ENCODE measurements at places on chromosomes 1 and 21.

- DNase-seq, result no peak
Observed at GRCh38 chr1:152977614-152978013, 6.3 kb upstream of the SPRR1A start.

- DNase-seq, result no peak
Observed at GRCh38 chr1:43791243-43791642, 83.9 kb downstream of the ST3GAL3 start.

DNA sequence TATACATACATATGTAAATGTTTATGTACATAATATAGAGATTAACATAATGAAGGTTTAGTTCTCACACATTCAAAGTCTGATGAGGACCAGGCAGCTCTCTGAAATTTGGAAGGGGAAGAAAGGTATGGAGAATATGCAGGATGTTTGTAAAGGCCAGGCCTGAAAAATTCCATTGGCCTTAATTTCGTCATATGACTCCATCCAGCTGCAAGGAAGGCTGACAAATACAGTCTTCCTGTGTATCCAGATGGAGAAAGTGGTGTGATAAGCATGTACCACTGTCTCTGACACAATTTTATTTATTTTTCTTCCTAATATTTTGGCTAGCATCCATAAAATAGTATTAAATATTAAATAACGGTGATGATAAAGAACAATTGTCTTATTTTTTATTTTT is 6.3 kb upstream of the SGIP1 start:
- DNase-seq, result no peak

DNA sequence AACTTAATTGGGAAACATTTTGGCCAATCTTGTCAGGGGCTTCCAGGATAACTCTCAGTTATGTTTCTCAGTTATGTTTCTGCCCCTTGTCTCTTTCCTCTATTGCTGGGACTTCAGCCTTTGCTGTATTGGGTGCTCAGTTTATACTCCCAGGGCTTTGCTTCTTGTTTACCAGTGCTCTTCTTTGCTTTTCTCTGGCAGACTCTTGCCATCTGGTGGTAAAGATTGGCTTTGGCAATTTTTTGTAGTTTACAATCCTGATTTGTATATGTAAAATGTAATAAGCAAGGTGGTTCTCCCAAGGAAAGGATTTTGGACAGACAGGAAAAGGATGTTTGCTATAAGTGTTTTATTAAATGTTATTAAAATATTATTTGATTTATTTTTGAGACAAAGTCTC is 37.9 kb downstream of the FABP3 start:
- DNase-seq, result no peak

- DNase-seq, result no peak
Observed at GRCh38 chr1:56948403-56949023, 17.3 kb downstream of the C8B start.

- no peak for DNase-seq
Observed at GRCh38 chr21:36320421-36321324, 676 bp downstream of the MORC3 start.

- no peak for DNase-seq
Observed at GRCh38 chr1:7422081-7422480, 349.0 kb upstream of the VAMP3 start.

GRCh38 chr1:34926156-34926555 is 3.3 kb downstream of the DLGAP3 start:
- no peak for DNase-seq

- no peak for DNase-seq
Observed at GRCh38 chr1:20404466-20404865, 81.5 kb downstream of the CAMK2N1 start.

GRCh38 chr1:209697126-209697525 is 7.5 kb upstream of the HSD11B1 start:
- no peak for DNase-seq

- DNase-seq, result no peak
Observed at GRCh38 chr1:223500560-223501425, 107.6 kb downstream of the CCDC185 start.

DNA sequence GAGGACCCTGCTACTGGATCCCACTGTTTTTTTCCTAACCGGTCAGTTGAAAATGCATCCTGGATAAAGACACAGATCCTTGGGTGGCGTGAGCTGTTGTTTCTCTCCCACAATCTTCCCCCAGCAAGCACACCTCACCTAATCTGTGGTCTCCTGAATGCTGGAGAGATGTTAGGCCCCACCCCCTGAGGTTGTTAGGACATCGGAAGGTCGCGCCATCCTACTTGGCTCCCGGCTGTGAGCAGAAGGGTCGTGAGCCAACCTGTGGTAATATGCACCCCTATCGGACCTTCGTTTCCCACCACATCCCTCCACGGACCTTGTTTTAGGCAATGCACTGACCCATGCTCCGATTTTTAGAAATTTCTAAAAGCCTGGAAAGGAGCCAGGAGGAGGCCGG is 89.9 kb upstream of the IPO9 start:
- DNase-seq, result no peak

DNA sequence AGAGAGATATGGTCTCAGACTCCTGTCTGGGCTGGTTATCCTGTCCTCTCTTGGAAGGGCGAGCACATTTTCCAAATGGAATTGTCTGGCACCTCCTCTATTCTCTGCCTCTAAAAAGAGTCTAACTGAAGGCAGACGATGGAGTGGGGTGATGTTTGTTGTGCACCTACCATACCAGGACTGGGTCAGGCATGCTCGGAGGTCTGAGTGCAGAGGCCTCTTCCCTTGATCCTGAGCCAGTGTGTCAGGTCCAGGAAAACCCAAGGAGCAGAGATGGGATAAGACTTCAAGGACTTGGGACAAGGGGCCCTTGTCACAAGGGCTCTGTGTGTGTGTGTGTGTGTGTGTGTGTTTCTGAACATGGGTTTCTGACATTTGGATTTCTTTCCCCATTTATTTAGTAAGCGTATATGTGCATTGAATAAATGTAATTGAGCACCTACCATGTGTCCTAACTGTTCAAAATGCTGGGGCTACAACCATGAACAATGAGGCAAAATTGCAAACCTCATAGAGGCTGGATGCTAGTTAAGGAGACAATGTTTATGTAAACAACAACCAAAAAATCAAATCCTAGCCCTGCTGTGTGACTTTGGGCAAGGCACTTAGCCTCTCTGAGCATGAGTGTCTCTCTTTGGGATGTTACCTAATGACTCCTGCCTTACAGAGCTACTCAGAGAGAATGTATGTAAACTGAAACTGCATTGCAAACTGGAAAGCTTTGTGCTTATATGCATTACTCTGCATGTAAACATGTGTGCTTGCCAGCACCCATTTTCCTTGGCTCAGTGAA is 276.3 kb downstream of the FOXD2 start:
- no peak for DNase-seq

- DNase-seq, result no peak
Observed at GRCh38 chr1:165501970-165502348, 41.8 kb upstream of the LRRC52 start.

GRCh38 chr1:224700918-224701531 is 84.9 kb downstream of the CNIH3 start:
- DNase-seq, result peak; percentile 9

- no peak for DNase-seq
Observed at GRCh38 chr21:42174173-42174572, 44.8 kb upstream of the ABCG1 start.

DNA sequence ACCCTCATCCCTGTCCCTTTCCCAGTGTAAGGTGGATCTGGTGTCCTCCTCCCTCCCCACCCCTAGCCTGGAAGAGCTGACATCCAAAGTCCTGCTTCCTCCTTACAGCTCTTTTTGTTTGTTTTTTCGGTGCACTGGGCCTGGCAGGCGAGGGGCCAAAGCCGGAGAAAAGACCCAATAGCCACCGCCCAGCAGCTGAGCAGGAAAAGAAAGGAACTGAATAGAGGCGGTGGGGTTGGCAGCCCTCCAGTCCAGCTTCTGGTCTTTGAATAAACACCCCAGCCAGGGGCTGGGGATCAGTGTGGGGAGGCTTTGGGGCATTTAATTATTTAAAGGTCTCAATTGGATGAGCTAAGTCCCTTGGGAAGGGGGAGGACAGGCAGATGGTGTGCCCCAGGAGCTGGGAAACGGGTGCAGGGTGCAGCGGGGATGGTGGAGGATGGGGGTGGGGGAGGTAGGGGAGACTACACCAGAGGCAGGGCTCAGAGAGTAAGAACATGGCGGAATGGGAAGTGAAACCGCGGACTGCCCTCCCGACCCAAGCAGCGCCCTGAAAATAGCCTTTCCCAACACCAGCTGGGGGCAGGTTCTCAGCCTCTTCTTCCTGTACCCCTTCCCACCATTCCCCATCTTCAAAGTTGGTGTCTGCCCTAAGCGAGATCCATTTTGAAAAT is 20.2 kb downstream of the BTG2 start:
- no peak for DNase-seq

DNA sequence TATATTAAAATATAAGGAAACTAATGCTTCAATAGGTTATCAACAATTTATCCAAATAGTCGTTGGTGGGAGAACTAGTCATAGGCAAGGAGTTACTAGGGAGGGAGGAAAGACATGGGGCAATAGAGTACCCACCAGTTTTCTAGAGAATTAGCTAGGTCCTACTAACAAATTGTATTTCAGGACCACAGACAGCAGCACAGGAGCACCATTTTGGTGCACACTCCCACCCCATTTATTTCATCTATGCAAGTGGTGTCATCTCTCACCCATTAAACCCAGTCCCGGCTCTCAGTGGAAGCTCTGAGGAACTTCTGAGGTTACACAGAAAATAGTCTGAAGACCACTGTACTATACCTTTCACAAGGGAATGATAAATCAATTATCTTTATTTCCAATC is 89.0 kb upstream of the BCAR3 start:
- no peak for DNase-seq

DNA sequence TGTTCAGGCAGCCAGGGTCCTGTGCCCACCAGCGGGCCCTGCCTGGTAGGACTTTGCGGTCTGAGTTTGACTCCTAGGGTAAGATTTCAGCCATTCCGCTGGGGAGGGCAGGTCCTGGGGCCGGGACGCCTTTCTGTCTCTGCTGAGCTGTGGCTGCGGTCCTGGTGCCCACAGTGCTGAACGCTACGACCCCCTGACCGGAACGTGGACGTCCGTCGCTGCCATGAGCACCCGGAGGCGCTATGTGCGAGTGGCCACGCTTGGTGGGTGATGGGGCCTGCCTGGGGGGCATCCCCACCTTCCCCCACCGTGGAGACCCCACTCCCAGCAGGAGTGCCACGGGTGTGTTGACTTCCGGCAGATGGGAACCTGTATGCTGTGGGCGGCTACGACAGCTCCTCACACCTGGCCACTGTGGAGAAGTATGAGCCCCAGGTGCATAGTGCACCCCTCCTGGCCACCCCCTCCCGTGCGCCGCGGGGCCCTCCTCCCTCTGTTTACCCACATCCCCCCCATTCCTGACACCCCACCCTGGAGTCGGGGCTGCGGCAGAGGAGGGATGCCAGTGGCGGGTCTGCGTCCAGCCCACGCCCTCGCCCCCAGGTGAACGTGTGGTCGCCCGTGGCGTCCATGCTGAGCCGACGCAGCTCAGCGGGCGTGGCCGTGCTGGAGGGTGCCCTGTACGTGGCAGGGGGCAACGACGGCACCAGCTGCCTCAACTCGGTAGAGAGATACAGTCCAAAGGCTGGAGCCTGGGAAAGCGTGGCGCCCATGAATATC is 2.3 kb upstream of the PLEKHN1 start:
- no peak for DNase-seq

DNA sequence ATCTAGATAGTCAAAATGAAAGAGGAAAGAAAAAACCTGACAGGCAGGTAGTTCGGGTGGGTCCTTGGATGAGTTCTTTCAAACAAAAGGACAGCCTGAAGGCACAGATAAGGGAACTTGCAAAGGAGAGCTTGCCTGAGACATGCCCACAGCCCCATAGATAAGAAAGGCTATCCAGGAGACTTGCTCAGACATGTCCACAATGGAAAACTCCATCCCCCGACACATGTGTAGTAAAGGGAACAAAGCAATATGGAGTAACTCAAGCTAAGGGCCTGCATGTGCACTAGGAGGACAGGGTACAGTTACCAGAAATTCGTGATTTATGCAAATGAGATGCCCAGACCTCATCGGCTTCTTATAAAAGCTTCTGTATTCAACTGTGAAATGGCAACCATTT is 281.5 kb downstream of the NEGR1 start:
- peak; percentile 38 for DNase-seq

- DNase-seq, result no peak
Observed at GRCh38 chr1:50193002-50193401, 84.3 kb downstream of the ELAVL4 start.

DNA sequence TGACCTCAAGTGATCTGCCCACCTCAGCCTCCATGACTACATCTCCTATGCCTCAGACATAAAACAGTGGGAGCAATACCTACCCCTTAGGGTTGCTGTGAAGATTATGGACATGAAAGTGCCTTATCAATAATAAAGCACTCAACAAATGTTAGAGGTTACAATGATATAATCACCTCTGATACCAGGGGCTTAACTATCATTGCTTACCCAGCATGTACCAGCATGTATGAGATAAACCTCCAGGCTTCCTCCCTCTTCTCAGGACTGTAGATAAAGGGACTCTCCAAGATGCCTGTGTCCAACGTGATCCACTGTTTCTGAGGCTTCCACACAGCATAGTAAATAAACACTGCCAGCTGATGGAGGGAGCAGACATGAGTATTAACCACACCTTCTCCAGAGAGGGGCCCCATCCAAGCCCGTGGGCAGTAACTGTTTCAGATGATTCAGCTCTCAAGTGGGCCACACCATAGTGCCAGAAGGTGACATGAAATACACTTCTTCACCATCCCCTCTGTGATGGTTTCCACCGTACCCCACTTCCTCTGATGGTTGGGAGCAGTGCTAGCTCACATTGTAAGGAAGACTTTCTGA is 26.2 kb downstream of the RHBDL2 start:
- DNase-seq, result no peak

GRCh38 chr1:207407655-207408260 is 46.4 kb upstream of the CR2 start:
- DNase-seq, result no peak

GRCh38 chr1:66623812-66624211 is 89.9 kb downstream of the SGIP1 start:
- DNase-seq, result no peak

DNA sequence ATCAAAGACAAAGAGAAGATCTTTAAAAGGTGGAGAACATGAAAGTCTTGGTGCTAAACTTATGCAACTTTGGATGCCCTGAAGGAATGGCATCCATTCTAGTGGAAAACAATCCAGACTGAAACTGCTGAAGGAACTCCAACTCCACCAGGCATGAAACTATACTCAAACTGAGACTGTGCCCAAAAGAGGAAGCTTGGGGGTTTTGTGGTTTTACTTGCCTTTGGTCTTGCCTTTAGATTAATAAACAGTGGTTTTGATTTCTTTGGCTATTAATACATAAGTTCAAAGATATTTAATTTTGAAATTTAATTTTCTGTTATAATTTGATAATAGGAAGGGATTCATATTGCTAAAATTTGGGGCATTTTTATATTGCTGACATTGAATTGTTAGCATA is 17.4 kb upstream of the SLC30A10 start:
- DNase-seq, result no peak

- no peak for DNase-seq
Observed at GRCh38 chr1:47631411-47631995, 193.7 kb downstream of the FOXD2 start.

DNA sequence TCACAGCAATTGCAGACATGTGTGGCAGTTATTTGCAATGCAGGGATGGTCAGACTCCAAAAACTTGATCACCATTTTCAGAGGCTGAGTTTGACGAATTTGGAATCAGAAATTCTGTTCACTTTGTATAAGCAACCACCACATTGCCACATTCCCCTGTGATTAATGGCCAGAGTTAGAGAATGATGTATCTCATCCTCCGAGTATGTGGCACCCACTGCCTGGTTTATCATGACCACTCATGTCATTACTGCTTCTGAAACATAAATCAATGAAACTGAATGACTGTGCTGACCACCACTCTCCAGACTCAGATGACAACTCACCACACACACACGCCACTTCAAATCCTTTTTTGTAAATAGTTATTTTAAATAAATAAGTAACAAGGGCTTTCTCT is 66.6 kb upstream of the CACHD1 start:
- no peak for DNase-seq
